ENCODE measurements at places on chromosomes 1 and 21. TPM values are rescaled to one million over a fixed set of nuclear protein-coding genes. Genes with fewer than 3 reads are reported as not detected.

DCST1 gene
- polyA plus RNA-seq = not detected

NGF gene
- 1.7 TPM for polyA plus RNA-seq

KPRP gene
- not detected for polyA plus RNA-seq

FNBP1L gene
- polyA plus RNA-seq = 21.0 TPM

B3GALT2 gene
- polyA plus RNA-seq = 0.81 TPM

TDRD5 gene
- 0.12 TPM for polyA plus RNA-seq

AIM2 gene
- polyA plus RNA-seq = 0.47 TPM

EPRS1 gene
- polyA plus RNA-seq = 42.6 TPM

CLDN17 gene
- not detected for polyA plus RNA-seq

TBX19 gene
- polyA plus RNA-seq = 1.4 TPM

AADACL4 gene
- polyA plus RNA-seq = not detected

MAP1LC3C gene
- polyA plus RNA-seq = 0.53 TPM

FCRLA gene
- 1.2 TPM for polyA plus RNA-seq

METTL18 gene
- 4.4 TPM for polyA plus RNA-seq

FCRL4 gene
- not detected for polyA plus RNA-seq

ZNF678 gene
- polyA plus RNA-seq = 1.8 TPM

SLAMF6 gene
- polyA plus RNA-seq = 2.4 TPM

EFNA1 gene
- 187 TPM for polyA plus RNA-seq

CNTN2 gene
- polyA plus RNA-seq = 0.01 TPM

CHIT1 gene
- 4.9 TPM for polyA plus RNA-seq

KCNJ10 gene
- polyA plus RNA-seq = 0.10 TPM

BCAN gene
- 0.05 TPM for polyA plus RNA-seq

POLR3GL gene
- 34.3 TPM for polyA plus RNA-seq

MCOLN3 gene
- 0.84 TPM for polyA plus RNA-seq

CDC20 gene
- 3.6 TPM for polyA plus RNA-seq

MPL gene
- 0.12 TPM for polyA plus RNA-seq

OR2T29 gene
- not detected for polyA plus RNA-seq

SMYD2 gene
- polyA plus RNA-seq = 20.6 TPM

SH3BGR gene
- polyA plus RNA-seq = 8.9 TPM

LYPLAL1 gene
- polyA plus RNA-seq = 11.9 TPM

Measured in lung (tissue), 17 donors.